Fibroblast of upper back skin (primary cell): ENCODE measurements at places on chromosomes 7 and 10.

GRCh38 chr7:93941945-93942344 lies 20.4 kb downstream of the GNG11 start:
- peak; percentile 71 for DNase-seq

- no peak for DNase-seq
Measured at GRCh38 chr7:38057829-38058228, 120.2 kb upstream of the STARD3NL start.

GRCh38 chr10:13660551-13660920 lies 73.8 kb downstream of the PRPF18 start:
- peak; percentile 64 for DNase-seq

DNA sequence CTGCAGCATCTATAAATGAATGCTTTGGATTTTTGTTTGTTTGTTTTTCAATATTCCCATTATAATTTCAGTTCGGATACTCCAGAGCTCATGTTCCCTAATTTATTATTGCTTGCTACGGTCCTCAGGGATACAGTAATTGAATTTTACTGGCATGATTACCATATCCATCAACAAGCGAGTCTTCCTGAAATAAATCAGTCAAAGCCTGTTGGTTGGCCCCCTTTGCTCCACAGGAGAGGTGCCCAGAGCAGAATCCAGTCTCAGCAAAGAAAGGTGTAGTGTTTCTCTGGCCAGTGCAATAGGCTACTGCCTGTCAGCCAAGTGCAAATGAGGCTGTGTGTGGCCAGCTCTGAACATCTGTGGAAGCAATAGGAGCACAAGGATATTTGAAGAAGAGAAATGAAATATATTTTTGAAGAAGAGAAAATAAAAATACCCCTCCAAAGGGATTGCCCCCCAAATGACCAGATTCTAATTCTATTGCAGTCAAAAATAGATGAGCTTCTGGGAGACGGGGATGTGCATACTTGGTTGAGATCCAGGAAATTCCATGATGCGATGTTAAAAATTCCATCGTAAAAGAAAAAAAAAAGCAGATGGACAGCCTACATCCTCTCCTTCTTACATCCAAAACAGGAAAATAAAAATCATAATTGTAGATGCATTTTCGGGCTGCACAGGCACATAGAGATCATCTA lies 18.1 kb downstream of the TRIL start:
- peak; percentile 71 for DNase-seq

- peak; percentile 42 for DNase-seq
Measured at GRCh38 chr7:106367018-106367420, 82.2 kb upstream of the NAMPT start.
